ENCODE measurements at places on chromosomes 6 and 20. TPM values are rescaled to one million over a fixed set of nuclear protein-coding genes. Genes with fewer than 3 reads are reported as not detected.
A peak's percentile ranks its signal among the peaks of the same experiment; 100 is the strongest.

GRCh38 chr20:25574411-25574810, 10.9 kb downstream of the NINL start:
- no peak overlapping the region for H3K27ac ChIP-seq
- no peak overlapping the region for H3K4me3 ChIP-seq
- H3K36me3 ChIP-seq = no peaks in the 10 kb centered on the region

DNA sequence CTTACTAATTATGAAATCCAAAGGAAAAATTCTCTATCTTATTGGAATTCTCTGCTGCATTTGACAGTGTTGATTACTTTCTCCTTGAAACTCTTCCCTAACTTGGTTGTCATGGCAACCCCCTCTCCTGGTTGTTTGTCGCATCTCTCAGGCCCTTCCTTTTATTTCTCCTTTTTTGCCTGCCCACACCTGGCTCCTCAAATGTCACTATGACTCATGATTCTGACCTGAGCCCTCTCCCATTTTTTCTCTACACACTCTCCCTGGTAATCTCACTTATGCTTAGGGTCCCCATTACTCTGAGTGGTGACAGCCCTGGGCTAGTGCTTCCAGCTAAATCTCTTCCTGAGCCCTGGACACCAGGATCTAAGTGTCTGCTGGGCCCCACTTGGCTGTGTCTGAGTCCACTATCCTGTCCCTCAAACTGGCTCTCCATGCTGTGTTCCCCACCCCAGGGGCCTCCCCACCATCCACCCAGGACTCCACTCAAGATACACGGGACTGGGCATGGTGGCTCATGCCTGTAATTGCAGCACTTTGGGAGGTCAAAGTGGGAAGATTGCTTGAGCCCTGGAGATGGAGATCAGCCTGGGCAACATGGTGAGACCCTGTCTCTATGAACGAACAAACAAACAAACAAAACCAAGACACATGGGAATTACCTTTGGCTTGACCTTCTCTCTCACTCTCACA, 16.5 kb upstream of the NNAT start:
- no peak for DNase-seq
- no peak overlapping the region for H3K4me3 ChIP-seq
- no peaks in the 10 kb centered on the region for H3K4me1 ChIP-seq

ANKEF1 gene
- 3.6 TPM for total RNA-seq

GRCh38 chr20:34254979-34255378, 13.8 kb downstream of the ASIP start:
- no peak overlapping the region for H3K4me3 ChIP-seq
- H3K36me3 ChIP-seq = no peaks in the 10 kb centered on the region
- H3K27me3 ChIP-seq = no peaks in the 10 kb centered on the region
- DNase-seq = no peak
- H3K4me1 ChIP-seq = no peaks in the 10 kb centered on the region
- H3K27ac ChIP-seq = no peak overlapping the region

GRCh38 chr6:7674291-7674690, 51.6 kb upstream of the BMP6 start:
- H3K36me3 ChIP-seq = no peaks in the 10 kb centered on the region
- H3K4me3 ChIP-seq = no peak overlapping the region
- no peaks in the 10 kb centered on the region for H3K27me3 ChIP-seq
- H3K27ac ChIP-seq = no peak overlapping the region
- no peak for DNase-seq

GRCh38 chr20:6180531-6180930, 57.7 kb upstream of the FERMT1 start:
- no peaks in the 10 kb centered on the region for H3K36me3 ChIP-seq
- H3K27ac ChIP-seq = no peak overlapping the region
- no peak for DNase-seq
- no peak overlapping the region for H3K4me3 ChIP-seq
- no peaks in the 10 kb centered on the region for H3K27me3 ChIP-seq

DNA sequence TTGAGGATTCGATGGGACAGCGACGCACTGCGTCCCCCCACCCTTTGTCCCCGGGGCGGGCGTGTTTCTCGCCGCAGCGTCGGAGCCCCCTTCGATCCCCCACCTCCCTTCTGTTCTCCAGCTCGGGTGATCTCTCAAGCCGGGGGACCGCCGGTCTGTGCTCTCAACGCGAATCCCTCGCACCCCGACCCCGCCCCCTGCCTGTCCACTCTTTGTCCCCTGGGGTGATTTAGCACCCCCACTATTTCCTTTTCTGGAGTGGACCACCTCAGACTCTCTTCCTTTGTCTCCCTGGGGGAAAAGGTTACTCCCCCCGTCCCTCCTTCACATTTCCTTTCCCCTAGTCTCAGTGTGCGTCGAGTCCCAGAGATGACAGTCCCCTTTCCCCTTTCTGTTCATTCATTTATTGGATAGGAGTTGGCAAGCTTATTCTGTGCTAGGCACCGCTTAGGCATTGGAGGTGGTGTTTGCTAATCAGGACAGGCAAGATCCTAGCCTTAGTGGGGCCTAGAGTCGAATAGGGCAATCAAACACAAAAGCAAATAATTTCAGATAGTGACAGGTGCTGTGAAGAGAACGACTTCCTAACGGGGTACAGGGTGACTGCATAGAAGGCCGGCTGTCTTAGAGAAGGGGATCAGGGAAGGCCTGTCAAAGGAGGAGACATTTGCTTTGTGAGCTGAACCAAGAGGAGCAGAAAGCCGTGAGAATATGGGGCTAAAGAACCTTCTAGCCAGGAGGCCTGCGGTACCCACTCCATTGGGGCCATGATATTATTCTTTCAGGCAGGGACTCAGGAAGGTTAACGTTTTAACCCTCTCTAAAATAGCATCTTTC, 741 bp downstream of the PTPN1 start:
- H3K4me1 ChIP-seq = peaks cover 10% of the 10 kb centered on the region
- H3K27ac ChIP-seq = peak overlapping the region; percentile 94
- H3K36me3 ChIP-seq = no peaks in the 10 kb centered on the region
- peak overlapping the region; percentile 99 for H3K4me3 ChIP-seq

Data from breast epithelium (tissue), 4 donors.